Epithelial cell of prostate (primary cell): ENCODE measurements at places on chromosomes 4 and X.

DNA sequence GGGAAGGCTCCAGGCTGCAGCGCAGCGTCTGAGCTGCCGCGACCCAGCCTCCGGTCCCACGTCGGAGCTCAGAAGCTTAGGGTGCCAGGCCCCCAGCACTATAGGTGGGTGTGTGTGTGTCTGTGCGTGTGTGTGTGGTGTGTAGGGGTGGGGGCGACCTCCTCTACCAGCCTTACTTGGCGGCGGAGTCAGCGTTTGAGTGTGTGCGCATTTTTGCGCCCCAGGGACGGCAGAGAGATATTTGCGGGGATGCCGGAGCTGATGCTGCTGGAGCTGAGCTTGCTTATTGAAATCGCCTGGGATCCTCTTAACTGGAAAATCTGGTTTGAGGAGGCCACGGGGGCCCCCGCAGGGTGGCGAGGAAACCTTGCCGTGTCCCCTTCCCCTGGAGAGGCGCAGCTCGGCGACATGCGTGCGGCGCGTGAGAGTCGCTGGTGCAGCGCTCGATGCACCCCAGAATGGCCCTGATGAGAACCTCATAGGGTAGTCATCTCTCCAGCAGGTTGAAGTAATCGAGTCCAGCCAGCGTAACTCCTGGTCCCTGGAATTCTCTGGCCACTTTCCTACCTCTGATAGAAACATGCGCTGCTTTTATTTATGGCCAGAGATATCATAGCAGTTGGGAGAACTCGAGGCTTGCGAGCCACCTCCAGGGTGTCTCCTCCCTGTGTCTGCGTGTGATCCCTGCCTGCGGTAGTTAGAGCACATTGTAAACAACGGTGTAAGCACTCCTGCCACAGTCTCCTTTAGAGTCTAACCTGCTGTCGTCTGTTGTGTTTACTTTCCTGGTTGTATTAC is 2.7 kb downstream of the ADGRL3 start:
- peak; percentile 31 for DNase-seq

GRCh38 chr4:185117300-185117934 is 25.6 kb upstream of the SLC25A4 start:
- no peak for DNase-seq

DNA sequence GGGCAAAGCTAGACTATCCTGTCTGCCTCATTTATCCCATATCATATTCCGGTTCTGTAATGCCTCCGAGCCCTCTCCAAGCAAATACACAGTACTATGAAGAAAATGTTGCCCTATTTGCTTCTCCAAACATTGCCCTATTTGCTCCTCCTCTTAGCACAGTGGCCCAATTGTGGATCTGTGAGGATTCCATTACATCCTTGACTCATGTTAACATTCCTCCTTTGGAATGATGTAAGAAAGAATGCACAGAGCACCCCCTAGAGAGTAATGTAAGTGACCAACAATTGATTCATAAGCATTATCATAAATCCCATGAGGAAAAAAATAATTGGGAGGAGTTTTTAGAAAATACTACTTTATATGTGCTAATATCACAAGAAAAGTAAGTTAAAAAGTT is 11.3 kb upstream of the BTC start:
- no peak for DNase-seq

GRCh38 chr4:2822461-2823300 is 21.0 kb upstream of the ADD1 start:
- no peak for DNase-seq

GRCh38 chr4:74223801-74224200 is 65.9 kb downstream of the MTHFD2L start:
- DNase-seq: no peak

DNA sequence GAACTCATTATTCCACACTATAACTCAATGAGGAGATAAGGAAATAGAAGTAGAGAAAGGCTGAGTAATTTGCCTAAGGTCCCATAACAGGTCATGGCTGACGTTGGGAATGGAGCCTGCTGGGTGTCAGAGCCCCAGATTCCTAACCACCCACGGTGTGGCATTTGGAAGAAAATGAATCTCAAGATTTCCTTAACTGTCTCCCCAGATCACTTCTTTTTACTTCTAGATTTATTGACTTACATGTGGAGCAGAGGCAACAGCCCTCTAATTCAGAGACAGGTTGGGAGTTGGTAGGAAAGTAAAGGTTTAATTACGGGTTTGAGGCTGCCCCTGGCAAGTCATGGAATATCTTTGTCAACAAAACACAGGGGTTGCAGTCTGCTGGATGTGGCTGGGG is 134.0 kb downstream of the ARHGAP10 start:
- no peak for DNase-seq

GRCh38 chr4:159250751-159251325 is 148.0 kb downstream of the RAPGEF2 start:
- no peak for DNase-seq

- DNase-seq: no peak
Measured at GRCh38 chr4:1215141-1216075, 33.5 kb downstream of the CTBP1 start.

DNA sequence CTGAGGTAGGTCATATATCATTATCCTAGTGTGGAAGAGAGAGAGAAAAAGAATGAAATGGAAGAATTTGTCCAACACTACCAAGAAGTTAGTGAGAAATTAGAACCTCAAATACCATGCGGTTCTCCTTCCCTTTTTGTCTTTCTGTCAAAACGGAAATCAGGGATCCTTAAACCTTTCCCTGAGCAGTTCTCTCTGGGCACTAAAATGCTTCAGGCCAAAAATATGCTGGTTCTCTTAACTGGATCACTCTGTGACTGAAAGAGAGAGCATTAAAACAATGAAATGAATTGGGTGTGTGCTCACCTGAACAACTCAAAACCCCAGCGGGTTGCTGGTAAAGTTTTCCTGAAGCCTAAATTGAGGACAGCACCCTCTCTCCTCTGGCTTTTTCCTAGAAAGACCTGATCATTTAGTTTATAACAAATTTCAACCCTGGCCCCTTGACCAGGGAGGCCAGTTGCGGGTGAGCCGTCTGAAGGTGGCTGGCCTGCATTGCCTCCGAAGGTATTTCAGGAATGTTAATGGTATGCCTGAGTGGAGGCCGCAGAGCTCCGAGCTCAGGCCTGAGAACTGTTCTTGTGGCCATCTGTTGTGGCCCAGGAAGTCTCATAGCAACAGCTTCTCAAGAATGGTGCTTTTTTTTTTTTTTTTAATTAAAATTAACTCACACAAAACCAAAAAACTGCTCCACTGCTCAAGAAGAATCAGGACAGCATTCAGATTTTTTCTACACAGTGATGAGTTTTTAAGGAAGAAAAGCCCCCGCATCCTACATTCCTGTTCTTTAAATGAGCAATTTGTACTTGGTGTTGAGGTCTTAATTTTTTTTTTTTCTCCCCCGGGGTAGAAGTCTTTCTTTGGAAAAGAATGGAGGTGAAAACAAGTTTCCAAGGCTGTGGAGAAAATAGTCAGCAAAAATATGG is 155.1 kb downstream of the SHROOM3 start:
- DNase-seq: no peak

DNA sequence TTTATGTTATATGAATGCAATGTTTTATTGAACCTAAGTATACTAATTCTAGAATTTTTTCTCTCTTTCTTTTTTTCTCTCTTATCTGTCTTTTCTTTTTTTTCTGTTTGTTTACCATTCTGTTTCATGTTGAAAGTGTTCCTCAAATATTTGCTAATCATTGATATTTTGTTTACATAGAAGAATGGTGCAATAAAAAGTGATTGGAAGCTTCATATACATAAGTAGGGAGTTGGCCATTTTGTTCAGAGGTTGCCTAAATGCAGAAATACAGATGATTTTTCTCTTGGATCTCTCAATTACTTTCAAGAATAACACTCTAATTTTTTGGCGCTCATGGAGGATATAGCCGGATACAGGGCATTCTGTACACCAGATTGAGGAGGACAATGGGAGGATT is 5.7 kb upstream of the SERTM2 start:
- DNase-seq: no peak

DNA sequence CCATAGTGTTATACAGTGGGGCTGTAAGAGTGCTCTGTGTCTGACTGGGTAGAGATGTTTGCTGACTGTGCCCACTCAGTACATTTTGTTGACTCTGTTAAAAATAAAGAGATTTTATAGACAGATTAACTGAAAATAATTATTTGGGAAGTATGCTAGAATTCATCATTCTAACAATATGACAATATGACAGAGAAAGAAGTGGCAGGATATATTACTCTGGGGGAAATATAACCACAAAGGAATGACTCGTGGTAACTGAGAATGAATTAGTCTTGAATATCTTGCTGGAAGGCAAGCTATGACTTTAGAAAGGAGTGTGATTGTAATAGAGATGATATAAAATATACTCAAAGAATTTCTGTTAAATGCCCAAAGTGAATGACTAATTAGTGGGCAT is 46.8 kb downstream of the TMEM165 start:
- no peak for DNase-seq

GRCh38 chr4:184064877-184065276 is 152.8 kb downstream of the ENPP6 start:
- no peak for DNase-seq

DNA sequence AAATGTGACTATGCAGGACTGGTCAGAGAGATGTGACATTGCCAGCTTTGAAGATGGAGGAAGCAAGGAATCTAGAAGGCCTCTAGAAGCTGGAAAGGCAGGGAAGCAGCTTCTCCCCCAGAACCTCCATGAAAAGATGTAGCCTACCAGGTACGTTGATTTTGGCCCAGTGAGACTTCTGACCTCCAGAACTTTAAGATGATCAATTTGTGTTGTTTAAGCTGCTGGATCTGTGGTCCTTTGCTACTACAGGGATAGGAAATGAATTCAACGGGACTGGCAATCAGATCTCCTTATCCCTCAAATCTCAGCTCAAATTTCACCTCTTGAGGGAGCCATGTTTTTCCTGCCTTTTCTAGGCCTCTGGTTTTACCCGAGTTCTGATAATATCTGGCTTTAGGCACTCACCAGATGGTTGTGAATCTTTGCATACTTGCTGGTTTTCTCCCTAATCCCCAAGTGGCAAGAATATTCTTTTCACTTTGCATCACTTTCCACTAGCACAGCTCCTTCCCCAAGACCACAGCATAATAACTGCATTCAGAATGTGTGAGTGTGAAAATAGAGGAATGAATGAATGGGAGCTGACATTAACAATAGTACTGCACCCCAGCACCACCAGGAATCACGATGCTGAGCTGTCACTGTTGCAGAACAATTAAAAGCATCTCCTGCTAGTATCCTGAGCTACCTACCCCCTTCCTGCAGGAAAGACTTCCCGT is 25.5 kb upstream of the TMSB4X start:
- no peak for DNase-seq

GRCh38 chr4:165439344-165439743 is 60.5 kb downstream of the CPE start:
- DNase-seq: no peak

DNA sequence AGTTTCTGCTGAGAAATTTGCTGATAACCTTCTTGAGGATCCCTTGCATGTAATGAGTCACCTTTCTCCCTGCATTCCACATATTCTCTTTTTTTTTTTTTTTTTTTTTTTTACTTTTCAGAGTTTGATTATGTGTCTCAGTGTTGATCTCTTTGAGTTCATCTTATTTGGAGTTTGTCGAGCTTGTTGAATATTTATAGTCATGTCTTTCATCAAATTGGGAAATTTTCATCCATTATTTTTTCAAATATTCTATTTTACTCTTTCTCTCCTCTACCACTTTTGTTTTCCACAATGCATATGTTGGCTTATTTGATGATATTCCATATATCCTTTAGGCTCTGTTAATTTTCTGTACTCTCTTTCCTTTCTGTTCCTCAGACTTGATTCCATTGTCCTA is 136.1 kb downstream of the MAD2L1 start:
- no peak for DNase-seq

- DNase-seq: no peak
Measured at GRCh38 chrX:130167040-130167439, 1.4 kb upstream of the AIFM1 start.

DNA sequence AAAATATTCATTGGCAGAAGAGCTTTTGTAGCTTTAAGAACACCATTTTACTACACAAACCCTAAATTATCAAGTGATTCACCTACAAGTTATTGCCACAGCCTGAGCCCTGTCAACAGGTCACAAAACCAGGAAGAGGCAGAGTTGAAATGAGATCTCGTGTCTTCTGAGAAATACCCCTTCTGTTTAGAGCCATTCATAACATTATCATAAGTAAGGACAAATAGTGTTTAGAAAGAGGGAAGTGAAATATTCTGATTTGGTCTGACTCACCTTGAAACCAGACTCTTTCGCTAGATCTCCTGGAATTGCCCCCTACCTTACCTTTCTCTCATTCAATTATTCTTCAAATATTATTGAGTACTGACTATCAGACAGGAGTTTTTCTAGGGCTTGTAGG is 5.9 kb downstream of the ETDB start:
- no peak for DNase-seq

DNA sequence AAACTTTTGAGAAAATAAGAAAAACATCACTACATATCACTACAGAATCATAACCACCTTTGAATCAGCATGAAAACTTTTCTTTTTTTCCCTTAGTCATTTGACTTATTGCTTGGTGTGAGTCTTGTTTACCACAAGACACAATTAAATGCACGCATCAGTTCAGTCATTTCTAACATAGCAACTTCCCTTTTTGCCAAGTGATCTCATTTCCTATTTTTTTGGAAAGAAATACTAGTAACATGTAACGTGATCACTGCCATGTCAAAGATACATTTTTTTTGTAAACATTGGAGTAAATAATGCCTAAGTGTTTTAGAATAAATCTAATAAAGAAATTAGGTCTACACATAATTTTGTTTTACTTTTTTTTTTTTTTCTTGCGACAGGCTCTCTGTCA is 5.1 kb upstream of the CXCL8 start:
- DNase-seq: no peak

DNA sequence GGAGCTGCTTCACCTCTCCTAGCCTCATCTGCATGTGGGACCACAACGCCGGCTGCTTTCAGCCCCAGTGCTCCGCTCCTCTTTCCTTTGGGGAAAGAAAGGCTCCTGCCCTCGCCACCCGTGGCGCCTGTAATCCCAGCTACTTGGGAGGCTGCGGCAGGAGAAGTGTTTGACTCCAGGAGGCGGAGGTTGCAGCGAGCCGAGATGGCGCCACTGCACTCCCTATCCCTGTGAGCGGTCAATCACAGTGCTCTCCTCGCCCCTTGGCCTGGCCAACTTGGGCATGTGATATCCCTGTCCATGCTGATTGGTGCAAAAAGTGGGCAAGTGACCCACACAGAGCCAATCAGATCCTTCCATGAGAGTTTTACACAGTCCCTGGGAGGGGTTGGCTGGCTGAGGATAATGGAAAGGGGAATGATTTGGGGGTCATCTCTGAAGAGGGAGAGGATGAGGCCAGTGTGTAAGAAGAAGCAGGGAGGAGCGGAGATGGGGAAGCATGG is 56.2 kb downstream of the WFS1 start:
- no peak for DNase-seq

- DNase-seq: no peak
Measured at GRCh38 chrX:19649226-19649995, 134.1 kb upstream of the MAP3K15 start.

DNA sequence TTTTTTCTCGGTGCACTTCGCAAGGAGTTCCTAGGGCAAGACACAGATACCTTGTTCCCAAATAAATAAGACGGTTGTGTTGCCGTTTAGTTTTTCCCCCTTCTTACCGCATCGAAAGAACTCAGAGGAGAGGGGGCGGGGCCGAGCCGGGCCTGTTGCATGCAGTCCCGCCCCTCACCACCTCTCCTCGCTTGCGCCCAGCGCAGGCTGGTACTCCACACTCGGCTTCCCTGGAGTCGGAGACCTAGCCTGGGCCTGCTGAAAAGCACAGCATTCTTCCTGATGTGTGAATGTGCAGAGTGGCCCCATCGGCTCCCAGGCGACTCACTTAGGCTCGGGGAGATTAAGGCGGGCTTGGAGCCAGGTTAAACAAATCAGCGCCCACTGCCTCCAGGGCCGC is 26.1 kb upstream of the VMA21 start:
- no peak for DNase-seq
